A549 treated with Hydrocortisone at 1 μM for 4 hours (cell line): ENCODE measurements at places on chromosomes 4 and X. TPM values are rescaled to one million over a fixed set of nuclear protein-coding genes. Genes with fewer than 3 reads are reported as not detected.

ENPEP gene
- total RNA-seq: 0.01 to 0.14 TPM (median 0.06 TPM) in 5 replicates

CDKL2 gene
- 0.47 to 0.97 TPM (median 0.63 TPM) in 5 replicates for total RNA-seq

KCNE5 gene
- 0.09 to 0.20 TPM (median 0.13 TPM) in 3 of 5 replicates, not detected in the others for total RNA-seq

BEX2 gene
- 7.1 to 12.0 TPM (median 9.3 TPM) in 5 replicates for total RNA-seq

SLC10A6 gene
- total RNA-seq: not detected in 5 replicates

SHROOM2 gene
- total RNA-seq: 0.63 to 1.2 TPM (median 0.86 TPM) in 5 replicates

CCDC149 gene
- total RNA-seq: 1.5 to 2.4 TPM (median 1.7 TPM) in 5 replicates

ALB gene
- 1.7 to 2.3 TPM in 2 of 5 replicates, not detected in the others for total RNA-seq

PDZD4 gene
- total RNA-seq: 2.9 to 3.7 TPM (median 3.4 TPM) in 5 replicates

LRP2BP gene
- total RNA-seq: 0.06 to 0.17 TPM (median 0.13 TPM) in 5 replicates

RAB40A gene
- 0.06 TPM in 3 of 5 replicates, not detected in the others for total RNA-seq

TSPAN6 gene
- 36.5 to 46.4 TPM (median 40.9 TPM) in 5 replicates for total RNA-seq
